ENCODE measurements at places on chromosomes 13 and 19.

DNA sequence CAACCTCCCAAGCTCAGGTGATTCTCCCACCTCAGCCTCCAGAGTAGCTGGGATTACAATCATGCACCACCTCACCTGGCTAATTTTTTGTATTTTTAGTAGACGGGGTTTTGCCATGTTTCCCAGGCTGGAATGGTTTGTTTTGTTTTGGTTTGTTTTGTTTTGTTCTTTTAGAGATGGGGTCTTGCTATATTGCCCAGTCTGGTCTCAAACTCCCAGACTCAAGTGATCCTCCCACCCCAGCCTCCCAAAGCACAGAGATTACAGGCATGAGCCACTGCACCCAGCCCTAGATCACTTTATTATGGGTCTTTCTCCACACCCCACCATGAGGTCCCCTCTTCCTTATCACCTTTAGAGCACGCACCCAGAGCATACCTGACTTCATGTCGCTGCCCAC, 8.0 kb upstream of the KRTDAP start:
- no peak for DNase-seq

DNA sequence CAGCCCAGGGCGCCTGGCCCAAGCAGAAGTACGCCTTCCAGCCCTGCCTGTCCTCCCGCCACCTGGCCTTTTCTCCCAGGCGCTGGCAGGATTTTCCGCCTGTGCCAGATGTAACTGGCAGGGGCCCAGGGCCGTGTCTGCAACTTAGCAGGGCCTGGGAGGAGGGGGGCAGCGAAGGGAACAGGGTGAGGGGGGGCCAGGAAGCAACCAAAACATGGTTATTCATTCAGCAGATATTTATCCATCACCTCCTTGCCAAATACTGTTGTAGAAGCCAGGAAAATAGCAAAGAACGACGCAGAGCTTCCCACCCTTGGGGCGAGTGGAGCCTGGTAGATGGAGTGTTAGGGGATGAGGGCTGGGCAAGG, 5.6 kb downstream of the TLE6 start:
- DNase-seq, result no peak

DNA sequence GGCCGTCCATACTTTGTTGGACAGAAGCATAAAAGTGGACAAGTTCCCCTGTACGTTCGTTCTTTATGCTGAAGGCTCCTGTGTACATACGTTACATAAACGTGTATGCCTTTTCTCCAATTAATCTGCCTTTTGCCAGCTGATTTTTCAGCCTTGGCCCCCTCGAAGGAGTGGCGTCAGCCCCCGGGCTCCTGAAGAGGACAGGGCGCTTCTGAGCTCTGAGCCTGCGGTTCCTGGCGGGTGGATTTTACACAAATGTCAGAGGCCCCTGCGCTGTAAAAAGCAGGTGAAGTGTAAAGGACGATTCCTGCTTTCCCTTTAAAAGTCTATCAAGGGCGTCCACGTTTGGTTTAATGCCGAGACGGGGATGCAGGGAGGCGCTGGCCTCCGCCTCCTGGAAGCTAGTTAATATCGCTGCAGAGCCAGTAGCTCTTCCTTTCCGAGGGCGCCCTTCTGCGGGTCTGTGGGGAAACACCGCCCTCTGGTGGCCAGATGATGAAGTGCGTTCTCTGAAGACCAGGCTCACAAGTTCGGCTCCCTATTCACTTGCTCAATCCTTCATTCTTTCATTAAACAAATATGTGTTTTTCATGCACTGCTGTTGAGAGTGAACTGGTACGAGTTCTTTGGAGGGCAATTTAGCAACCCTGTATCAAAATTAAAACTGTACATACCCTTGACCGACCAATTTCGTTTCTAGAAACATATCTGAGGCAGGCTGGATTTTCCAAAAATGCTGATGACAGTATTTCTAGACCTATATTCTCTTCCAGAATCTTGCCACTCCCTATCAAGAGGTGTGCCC, 62.0 kb downstream of the GPR12 start:
- peak; percentile 87 for DNase-seq

- no peak for DNase-seq
These were observed 24.8 kb upstream of the ZNF254 start for GRCh38 chr19:24062190-24062589.

GRCh38 chr13:44932171-44932849, 57.0 kb downstream of the NUFIP1 start:
- no peak for DNase-seq

DNA sequence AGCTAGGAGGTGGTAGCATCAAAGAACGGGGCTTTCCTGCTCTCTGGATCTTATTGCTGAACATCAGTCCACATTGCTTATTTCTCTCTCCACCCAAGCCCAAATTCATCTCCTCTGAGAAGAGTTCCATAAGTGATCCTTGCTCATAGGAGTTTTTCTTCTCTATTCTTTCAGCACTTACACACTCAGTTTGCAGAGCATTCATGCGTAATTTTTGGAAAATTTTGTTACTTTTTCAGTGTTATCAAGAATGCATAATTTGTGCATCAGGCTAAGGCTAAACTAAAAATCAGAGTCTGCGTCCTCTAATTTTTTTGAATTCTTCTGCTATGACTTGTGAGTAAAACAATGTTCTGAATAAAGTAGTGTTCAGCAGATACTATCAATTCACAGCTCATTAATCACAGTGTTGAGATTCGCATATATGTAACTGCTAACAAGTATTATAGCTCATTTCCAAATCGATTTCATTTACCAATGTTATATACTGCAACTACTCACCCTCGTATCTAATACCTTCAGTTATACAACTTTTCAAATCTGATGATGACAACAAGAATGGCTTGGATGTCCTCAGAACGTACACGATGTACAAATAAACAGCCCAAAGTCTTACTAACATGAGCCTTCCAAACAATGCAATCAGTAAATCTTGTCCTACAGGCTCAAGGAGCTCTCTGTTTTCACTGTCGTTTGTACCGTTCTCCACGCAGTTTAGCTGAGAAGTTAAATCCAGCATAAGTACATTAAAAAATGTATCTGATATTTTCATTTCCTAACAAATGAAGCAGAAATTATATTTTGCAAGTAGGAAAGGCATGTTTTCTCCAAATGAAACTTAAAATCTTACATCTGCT, 36.4 kb upstream of the STARD13 start:
- DNase-seq, result no peak

GRCh38 chr13:48096670-48097069, 1.8 kb upstream of the MED4 start:
- DNase-seq, result no peak

- DNase-seq, result no peak
These were observed 67.6 kb downstream of the RASL11A start for GRCh38 chr13:27338207-27338606.

DNA sequence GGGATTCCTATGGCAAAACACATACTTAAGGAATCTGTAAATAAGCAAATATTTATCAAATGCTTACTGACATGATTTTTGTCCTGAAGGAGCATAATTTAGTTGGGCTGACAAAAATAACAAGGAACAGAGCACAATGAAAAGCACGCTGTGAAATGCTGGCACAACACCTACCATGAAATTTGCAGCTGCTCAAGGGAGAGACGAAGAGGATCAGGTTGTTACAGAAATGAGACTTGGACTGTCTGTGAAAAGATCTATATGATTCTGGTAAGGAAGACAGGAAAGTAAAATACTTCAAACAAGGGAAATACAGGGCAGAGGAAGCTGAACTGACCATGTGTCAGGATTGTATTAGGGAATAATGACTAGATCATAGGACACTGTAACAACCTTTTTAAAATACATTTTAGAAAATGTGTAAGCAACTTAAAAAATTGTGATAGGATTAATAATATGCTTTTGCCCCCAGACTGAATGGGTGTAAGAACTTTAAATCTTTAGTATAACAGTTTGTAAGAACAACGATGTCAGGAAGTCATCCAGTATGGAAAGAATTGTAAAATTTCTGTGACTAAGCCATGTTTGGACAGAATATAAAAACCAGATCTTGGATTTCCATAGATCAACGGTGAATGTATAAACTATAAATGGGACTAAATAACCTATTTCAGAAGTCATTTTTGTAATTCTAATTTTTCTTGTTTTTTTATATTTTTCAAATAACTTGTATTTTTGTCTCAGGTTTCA, 1556.0 kb downstream of the EFNB2 start:
- DNase-seq, result no peak

DNA sequence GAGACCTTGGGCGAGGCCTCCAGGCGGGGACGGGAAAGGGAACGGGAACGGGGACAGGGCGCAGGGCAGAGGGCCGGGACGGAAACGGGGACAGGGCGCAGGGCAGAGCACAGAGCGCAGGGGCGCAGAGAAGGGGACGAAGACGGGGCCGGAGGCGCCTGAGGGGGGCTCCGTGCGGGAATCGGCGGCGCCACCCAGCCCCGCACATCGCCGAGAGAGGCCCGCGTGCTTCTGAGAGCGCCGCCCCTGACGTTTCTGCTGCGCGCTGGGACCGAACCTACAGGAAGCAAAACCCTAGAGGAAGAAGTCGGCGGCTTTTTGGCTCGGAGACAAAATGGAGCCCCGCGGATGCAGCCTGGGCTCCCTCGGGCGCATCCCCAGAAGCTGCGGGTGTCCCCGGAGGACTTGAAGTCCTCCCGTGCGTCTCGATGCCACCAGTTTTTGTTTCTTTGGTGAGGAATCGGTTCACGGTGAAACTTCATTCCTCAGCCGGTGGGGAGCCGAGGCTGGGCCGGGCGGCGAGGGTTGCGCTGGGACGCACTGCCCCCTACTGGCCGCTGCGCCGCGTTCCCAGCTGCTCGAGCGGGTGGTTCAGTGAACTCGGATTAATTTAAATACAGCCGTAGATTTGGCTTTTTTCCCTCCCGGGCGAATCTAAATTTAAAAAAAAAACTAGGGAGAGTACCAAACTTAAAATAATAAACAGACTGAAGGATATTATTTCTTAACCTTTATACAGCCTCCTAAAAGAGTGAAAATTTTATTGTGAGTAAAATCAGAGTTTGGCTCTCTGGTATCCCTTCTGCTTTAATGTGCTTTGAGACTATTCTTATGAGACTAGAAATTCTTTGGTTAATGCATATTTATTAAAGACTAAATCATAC, 350.0 kb upstream of the ARGLU1 start:
- peak; percentile 84 for DNase-seq

DNA sequence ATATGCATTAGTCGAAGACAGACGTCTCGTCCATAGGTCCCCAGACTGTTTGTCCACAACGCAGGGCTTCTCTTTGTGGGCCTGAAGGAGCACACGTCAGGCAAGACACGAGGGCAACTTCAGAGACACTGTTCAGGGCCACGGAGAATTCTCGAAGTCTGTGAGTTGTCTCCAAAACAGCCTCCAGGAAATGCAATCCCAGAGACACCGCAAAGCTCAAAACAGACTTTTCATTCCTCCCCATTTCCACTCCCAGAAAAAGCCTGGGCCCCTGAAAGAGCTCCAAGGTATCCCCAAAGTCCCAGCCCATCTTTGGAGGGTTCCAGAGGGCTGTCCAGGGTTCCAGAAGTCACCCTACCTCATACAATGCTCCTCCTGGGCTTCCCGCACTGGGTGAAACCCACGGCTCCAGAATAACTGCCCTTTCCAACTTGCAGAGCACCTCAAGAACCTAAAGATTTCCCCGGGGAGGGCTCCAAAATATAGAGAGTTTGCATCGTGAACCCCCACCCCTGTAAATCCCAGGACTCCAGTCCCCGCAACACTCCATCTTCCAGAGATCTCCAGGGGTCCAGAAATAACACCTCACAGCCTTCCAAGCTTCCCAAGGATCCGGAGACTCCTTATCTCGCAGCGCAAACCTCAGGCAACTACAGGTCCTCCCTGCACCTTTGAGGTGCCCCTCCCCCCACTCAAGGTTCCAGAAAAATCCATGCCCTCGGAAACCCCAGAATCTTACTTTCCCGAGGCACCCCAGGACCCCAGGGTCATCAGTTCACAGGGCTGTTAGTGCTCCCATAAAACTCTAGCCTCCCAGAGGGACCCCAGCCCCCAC, 687 bp upstream of the FTL start:
- no peak for DNase-seq

DNA sequence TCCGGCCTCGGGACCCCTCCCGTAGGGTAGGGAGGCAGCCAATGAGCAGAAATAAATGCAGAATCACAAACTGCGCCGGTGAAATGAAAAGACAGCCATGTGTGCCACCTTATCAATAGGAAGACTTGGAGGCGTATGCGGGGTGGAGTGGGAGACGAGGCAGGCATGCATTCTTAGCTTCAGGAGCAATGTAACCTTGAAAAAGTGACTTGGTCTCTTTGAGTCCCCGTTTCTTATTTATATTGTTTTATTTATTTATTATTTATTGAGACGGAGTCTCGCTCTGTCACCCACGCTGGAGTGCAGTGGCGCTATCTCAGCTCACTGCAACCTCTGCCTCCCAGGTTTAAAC, 16.0 kb downstream of the SSC5D start:
- no peak for DNase-seq

- DNase-seq, result no peak
These were observed 23.1 kb downstream of the GAS6 start for GRCh38 chr13:113840541-113841352.

DNA sequence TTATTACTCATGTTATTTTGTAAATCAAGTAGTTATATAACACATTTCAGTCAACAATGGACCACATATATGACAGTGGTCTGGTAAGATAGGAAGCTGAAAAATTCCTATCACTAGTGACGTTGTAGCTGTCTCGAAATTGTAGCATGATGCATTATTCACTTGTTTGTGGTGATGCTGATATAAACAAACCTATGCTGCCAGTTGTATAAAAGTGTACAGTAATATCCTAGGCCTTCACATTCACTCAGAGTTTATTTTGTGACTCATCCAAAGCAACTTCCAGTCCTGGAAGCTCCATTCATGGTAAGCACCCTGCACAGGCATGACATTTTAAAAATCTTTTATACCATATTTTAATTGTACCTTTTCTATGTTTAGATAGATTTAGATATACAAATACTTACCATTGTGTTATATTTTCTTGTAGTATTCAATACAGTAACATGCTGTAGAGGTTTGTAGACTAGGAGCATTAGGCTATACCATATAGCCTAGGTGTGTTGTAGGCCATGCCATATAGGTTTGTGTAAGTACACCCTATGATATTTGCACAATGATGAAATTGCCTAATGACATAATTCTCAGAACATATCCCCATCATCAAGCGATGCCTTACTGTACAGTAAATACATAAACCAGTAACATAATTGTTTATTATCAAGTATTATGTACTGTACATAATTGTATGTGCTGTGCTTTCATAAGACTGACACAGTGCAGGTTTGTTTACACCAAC, 49.3 kb downstream of the IFT88 start:
- no peak for DNase-seq

- DNase-seq, result peak; percentile 72
These were observed 47.4 kb upstream of the TMTC4 start for GRCh38 chr13:100721885-100722512.

DNA sequence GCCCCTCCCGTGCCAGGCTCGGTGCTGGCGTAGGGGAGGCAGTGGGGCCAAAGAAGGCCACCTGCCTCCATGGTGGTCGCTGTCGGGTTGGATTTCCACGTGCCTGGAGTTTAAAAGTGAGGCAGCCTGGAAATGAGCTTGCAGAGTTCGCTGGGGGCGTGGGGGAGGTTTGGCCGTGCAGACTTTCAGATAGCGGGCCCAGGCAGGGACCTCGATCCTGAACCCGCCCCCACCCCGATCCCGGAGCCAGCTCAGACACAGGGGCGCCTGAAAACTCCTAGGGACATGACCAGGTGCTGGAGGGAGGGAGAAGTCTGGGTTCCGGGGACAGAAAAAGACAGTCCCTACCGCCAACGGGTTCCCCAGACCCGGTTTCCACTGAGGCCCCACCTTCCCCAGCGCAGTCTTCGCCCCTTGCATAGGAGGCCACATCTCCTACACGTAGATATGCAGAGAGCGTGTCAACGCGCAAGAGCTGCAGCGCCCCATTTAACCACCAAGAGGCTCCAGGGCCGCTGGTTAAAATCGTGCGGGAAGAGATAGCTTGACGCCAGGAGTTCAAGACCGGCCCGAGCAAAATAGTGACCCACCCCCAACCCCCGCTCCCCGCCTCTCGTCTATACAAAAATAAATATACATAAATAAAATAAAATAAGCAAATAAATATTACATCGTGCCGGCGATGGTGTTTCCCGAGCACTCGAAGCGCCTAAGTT, 8.5 kb downstream of the CCDC8 start:
- peak; percentile 44 for DNase-seq
